ENCODE measurements at places on chromosomes 2 and 18. TPM values are rescaled to one million over a fixed set of nuclear protein-coding genes. Genes with fewer than 3 reads are reported as not detected.

DTNA gene
- total RNA-seq: not detected

LYPD6B gene
- total RNA-seq: 1.4 TPM

TUBB8B gene
- total RNA-seq: not detected

TMEM131 gene
- 43.2 TPM for total RNA-seq

MEP1B gene
- not detected for total RNA-seq

NR4A2 gene
- 250 TPM for total RNA-seq

EFR3B gene
- total RNA-seq: not detected

ALPI gene
- not detected for total RNA-seq

C2orf15 gene
- total RNA-seq: 2.7 TPM

LCT gene
- total RNA-seq: 0.10 TPM

FOXI3 gene
- total RNA-seq: not detected

ZBTB7C gene
- total RNA-seq: 0.07 TPM

CTAGE1 gene
- total RNA-seq: not detected

ACKR3 gene
- 2.3 TPM for total RNA-seq

ASB18 gene
- not detected for total RNA-seq

UGT1A4 gene
- not detected for total RNA-seq

NEURL3 gene
- total RNA-seq: 0.44 TPM

C2orf80 gene
- not detected for total RNA-seq

CSRNP3 gene
- not detected for total RNA-seq

FSHR gene
- total RNA-seq: not detected

ARPC2 gene
- 424 TPM for total RNA-seq

ZAP70 gene
- total RNA-seq: 406 TPM

RNF125 gene
- 72.6 TPM for total RNA-seq

FAM110C gene
- total RNA-seq: 0.22 TPM

BARD1 gene
- total RNA-seq: 5.5 TPM

MALL gene
- total RNA-seq: 0.13 TPM

UPP2 gene
- total RNA-seq: not detected

NRP2 gene
- 3.1 TPM for total RNA-seq

EEF1B2 gene
- 966 TPM for total RNA-seq

SETBP1 gene
- total RNA-seq: 3.6 TPM

GCA gene
- 6.9 TPM for total RNA-seq

ATP6V1B1 gene
- not detected for total RNA-seq

PRLH gene
- total RNA-seq: not detected

RAB6C gene
- not detected for total RNA-seq

CDKL4 gene
- total RNA-seq: 0.60 TPM

GPR45 gene
- total RNA-seq: not detected

GNAL gene
- total RNA-seq: 0.37 TPM

RNU2-63P gene
- 16.2 TPM for total RNA-seq

NIF3L1 gene
- 6.9 TPM for total RNA-seq

DCDC2C gene
- not detected for total RNA-seq

IL36A gene
- total RNA-seq: not detected

SULT1C2 gene
- total RNA-seq: not detected

GBX2 gene
- not detected for total RNA-seq

SMYD1 gene
- not detected for total RNA-seq

DES gene
- total RNA-seq: not detected

HOXD1 gene
- total RNA-seq: not detected

RFX8 gene
- not detected for total RNA-seq

SERPINB12 gene
- total RNA-seq: not detected

SLC39A10 gene
- total RNA-seq: 42.8 TPM

POTEI gene
- not detected for total RNA-seq

BCL2 gene
- total RNA-seq: 136 TPM

SERPINB13 gene
- not detected for total RNA-seq

LAMA3 gene
- 0.07 TPM for total RNA-seq

AQP12A gene
- total RNA-seq: not detected

Data from T-helper 17 cell (primary cell).